Activated CD4-positive, alpha-beta T cell treated with anti-CD3 and anti-CD28 coated beads for 1 hour (primary cell): ENCODE measurements at places on chromosomes 16 and 17.

GRCh38 chr17:12756786-12757185, 32.5 kb upstream of the ARHGAP44 start:
- DNase-seq, result no peak

- DNase-seq, result no peak
Observed at GRCh38 chr16:22333457-22333994, 36.3 kb downstream of the POLR3E start.

DNA sequence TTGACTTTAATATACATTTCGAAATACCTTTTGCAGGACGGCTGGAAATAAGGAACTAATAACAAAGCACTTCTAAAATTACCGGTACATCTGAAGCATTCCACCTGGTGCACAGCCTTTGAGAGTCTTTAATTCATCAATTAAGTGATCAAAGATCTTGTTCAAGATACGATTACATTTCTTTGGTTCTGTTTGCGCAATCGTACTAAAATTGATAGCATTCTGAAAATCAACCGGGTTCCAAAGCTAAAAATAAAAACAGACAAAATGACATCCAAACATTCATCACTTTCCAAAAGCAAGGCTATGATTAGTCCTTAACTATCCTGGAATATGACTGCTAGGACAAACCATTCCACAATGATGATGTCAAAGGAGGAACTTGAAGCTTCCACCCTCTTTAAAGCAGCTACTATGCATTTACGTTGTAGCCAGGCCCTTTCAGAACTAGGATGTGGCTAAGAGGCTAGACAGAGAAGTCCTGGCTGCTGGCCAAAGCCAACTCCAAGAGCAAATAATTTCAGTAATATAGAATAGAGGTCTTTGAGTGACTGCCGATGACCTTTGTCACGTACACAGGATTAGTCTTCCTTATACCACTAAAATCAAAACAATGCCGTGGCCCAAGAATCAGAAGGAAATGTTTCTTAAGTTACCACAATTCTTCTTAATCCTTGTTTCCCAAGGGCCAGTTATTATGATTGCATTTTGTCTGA, 299.8 kb upstream of the PSMD7 start:
- DNase-seq, result no peak

DNA sequence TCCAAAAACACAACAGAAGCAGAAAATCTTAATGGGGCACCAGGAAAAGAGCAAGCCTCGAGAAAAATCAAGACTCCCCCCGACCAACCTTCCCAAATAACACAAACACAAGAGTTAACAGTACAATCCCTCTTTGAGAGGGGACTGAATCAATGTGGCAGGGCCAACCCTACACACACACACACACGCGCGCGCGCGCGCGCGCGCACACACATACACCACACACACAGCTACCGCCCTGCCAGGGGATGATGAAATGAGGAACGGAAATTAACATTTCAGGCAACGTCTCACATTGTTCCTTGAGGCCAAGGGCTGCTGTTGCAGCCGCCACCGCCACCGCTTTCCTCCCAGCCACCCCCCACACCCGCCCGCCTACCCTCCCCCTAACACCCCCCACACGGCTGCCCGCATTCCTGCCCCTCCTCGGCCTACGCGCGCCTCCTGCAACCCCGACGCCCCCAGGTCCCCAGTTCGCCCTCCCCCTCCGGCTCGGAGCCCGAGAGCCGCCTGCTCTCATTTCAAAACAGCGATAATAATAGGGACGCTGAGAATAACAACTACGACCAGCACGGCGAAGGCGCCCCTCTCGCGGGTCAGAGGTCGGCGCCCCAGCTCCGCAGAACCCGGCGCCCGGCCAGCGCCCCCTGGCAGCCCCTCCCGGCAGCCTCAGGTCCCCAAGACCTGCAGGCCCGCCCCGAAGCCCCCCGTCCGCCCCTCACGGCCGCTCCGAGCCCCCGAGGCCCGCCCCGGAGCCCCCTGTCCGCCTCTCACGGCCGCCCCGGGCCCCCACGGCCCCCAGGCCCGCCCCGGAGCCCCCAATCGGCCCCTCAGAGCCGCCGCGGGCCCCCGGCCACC, 1.1 kb downstream of the ANKRD11 start:
- DNase-seq, result peak; percentile 71

- DNase-seq, result no peak
Observed at GRCh38 chr17:38715216-38715943, 10.3 kb downstream of the MLLT6 start.

- DNase-seq, result no peak
Observed at GRCh38 chr17:50861822-50862528, 4.2 kb downstream of the TOB1 start.

GRCh38 chr17:81304196-81305015, 9.3 kb upstream of the SLC38A10 start:
- DNase-seq, result no peak

DNA sequence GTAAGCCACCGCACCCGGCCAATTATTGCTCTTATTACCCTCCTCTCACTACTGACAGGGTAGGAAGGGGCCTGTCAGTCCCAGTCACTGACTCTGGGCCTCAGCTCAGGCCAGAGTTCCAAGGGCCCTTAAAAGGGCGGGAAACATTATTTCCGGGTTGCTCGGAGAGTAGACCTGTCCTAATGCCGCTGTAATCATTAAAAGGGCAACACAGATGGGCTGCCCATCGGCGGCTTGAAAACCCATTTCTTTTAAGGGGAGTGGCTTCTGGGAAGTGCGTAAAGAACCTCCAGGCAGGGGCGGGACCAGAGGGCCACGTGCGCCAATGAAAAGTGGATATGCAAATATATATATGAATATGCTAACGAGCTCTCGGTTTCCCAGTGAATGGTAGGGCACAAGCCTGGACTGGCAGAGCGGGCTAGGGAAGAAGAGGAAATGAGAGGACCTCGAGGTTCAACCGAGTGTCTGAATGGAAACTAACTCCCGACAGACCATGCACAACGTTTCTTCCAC, 26.6 kb downstream of the PIPOX start:
- no peak for DNase-seq

DNA sequence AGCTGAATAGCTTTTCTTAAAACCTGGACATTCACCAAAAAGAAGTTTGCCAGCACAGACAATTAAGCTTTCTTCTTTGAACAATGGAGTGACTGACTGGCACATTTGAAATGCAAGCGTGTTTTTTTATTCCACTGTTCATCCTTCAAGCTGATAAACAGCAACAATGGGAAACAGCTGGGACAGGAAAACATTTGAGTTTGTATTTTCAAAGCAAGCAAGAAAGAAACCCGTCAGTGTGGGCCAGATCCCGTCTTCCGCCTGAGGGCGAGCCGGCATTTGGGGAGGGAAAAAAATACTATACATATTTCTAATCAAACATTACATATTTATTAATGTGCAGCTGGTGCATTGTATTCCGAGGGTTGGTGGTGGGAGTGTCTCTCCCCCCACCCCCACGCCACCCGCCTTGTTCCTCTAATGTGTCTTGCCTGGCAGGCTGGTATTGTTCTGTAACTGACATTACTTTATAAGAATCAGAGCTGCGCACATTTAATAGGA, 94.3 kb downstream of the CYLD start:
- no peak for DNase-seq

GRCh38 chr17:21277332-21277731, 7.2 kb upstream of the MAP2K3 start:
- no peak for DNase-seq

GRCh38 chr16:56677474-56677873, 4.8 kb upstream of the MT1X start:
- no peak for DNase-seq

- no peak for DNase-seq
Observed at GRCh38 chr17:42680331-42680808, 1.3 kb downstream of the CCR10 start.

GRCh38 chr16:54341892-54342776, 55.5 kb upstream of the IRX3 start:
- DNase-seq, result no peak

- DNase-seq, result no peak
Observed at GRCh38 chr17:79803997-79804855, 7.3 kb upstream of the CBX8 start.
